ENCODE measurements at places on chromosomes 1 and 21. TPM values are rescaled to one million over a fixed set of nuclear protein-coding genes. Genes with fewer than 3 reads are reported as not detected.

GRCh38 chr1:21242846-21243245 is 47.4 kb downstream of the ECE1 start:
- DNase-seq: no peak

The SPRR2D gene
- total RNA-seq: not detected

The SPATA21 gene
- total RNA-seq: not detected

DNA sequence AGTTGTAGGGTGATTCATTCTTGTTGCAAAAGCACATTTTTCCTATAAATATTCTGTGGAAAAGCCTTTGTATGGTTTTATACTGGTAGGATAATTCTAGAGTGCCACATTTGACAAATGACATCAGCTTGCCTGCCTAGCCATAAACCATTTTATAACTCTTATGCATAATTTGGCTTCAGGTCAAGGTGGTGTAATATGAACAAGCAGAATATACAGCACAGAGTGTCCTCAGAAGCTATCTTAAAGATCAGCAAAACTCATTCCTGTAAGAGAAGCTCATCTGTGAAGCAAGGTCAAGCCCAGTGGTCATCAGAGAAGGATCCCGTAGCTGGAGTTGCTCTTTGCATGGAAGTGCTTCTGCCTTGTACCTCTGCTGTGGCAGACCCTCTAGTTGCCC is 24.0 kb upstream of the C1orf21 start:
- no peak for DNase-seq

- peak; percentile 76 for DNase-seq
Measured at GRCh38 chr1:51583532-51583931, 33.4 kb upstream of the OSBPL9 start.

The KRTAP19-3 gene
- total RNA-seq: not detected

DNA sequence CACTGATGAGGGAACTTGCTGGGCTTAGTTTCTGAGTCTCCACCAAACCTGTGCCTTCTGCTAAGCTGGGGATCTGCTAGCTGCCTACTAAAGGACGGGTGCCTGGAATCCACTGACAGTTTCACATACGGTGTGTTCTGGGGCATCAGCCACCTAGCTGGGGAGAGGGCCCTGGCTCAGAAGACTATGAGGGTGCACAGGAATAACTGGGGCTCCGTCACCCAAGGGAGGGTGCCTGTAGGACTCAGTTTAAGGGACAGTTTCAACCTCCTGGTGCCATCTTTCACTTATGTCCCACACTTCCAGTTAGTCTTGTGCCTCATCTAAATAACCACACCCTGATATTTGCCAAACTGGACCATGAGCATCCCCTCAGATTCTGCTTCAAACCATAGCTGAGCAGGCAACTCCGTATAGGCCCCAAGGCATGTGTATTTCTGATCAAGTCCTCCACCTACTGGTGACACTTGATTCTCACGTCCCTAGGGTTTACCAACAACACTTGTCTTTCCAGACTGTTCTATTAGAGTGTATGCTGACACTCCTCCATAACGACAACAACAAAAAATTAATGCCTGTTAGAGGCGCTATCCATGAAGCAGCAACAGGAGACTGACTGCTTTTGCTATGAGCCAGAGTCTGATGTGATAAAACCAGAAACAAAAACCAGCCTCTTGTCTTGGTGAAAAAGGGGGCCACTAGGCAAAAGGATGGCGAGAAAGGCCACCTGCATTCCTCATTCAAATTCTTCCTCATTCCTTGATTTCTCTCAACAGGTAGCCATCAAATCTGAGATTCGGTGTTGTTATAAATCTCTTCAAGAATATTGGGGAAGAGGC is 55.0 kb upstream of the PAXBP1 start:
- DNase-seq: no peak

DNA sequence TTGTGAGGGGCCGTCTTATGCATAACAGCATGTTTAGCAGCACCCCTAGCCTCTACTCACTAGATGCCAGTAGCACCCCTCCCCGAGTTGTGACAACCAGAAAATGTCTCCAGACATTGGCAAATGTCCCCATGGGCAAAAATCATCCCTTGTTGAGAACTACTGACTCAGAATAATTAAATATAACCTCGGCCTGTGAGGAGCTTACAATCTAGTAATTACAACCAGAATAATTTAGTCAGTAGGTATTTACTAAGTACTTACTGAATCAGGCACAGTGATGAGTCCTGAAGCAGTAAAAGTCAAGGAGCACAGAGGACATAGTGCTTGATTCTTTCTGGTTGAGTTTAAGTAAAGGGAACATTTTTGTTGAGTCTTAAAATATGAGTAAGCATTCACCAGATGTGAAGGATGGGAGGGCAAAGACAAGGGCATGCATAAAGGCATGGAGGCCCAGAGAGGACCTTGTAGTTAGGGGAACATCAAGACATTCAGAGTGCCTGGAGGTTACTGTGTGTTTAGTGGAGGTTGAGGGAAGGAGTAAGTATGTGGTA is 44.1 kb upstream of the KCNQ4 start:
- DNase-seq: no peak

The TP73 gene
- total RNA-seq: 0.18 TPM

DNA sequence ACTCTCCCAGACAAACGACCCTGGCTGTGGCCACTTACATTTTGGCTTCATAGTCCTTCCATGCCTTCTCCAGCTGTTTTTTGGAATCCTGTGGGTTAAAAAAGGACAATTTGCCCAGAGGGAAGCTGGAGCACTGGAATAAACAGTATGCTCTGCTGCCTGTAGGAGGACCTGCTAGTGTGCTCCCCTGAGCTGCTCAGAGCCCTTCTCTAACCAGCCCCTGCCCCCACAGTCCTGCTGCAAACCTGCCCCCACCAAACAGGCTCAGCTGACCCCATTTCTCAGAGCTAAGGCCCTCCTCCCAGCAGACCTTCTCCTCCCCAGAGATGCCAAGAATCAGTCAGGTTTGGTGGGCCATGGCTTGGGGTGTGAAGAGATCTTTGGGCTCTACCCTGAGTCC is 26.9 kb upstream of the TCEA3 start:
- no peak for DNase-seq

The PRMT6 gene
- total RNA-seq: 7.7 TPM

DNA sequence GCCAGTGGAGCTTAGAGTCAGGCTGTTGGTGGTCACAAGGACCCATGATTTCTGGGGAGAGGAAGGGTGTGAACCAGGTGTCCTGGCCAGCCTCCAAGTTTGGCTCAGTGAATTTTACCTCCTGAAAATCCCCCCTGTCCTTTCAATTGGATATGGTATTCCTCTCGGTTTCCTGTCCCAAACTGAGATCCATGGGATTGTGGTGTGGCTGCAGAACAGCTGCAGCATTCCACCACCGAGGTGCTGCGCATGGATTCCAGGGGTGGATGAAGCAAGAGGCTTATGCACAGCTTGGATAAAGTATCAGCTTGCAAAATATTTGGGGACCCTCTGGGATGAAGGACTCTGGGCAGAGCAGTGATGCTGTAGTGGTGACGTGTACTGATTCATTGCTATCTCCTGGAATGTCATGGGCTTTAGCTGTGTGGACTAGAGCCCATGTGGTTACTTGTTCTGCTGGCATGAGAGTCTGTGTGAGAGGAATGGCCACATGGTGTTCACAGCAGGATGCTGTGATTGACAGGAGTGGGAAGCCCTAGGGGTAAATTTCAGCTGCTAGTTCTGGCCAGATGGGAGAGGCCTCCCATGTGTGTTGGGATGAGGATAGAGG is 148.7 kb upstream of the SPAG17 start:
- DNase-seq: no peak

The AMY1B gene
- total RNA-seq: not detected

- DNase-seq: no peak
Measured at GRCh38 chr1:50193002-50193401, 84.3 kb downstream of the ELAVL4 start.

The KCNE1 gene
- 2.3 TPM for total RNA-seq

- no peak for DNase-seq
Measured at GRCh38 chr21:32007456-32007855, 134.6 kb downstream of the HUNK start.

The MMEL1 gene
- total RNA-seq: 0.94 TPM

The TMPRSS3 gene
- total RNA-seq: 0.15 TPM

- DNase-seq: no peak
Measured at GRCh38 chr21:16243396-16243795, 513.6 kb downstream of the USP25 start.

GRCh38 chr1:2480986-2481364 is 4.9 kb downstream of the PLCH2 start:
- DNase-seq: no peak

- peak; percentile 73 for DNase-seq
Measured at GRCh38 chr1:209354111-209354839, 229.2 kb upstream of the CAMK1G start.

GRCh38 chr1:92306020-92306419 is 7.2 kb downstream of the RPAP2 start:
- no peak for DNase-seq

The SGIP1 gene
- total RNA-seq: 51.8 TPM

DNA sequence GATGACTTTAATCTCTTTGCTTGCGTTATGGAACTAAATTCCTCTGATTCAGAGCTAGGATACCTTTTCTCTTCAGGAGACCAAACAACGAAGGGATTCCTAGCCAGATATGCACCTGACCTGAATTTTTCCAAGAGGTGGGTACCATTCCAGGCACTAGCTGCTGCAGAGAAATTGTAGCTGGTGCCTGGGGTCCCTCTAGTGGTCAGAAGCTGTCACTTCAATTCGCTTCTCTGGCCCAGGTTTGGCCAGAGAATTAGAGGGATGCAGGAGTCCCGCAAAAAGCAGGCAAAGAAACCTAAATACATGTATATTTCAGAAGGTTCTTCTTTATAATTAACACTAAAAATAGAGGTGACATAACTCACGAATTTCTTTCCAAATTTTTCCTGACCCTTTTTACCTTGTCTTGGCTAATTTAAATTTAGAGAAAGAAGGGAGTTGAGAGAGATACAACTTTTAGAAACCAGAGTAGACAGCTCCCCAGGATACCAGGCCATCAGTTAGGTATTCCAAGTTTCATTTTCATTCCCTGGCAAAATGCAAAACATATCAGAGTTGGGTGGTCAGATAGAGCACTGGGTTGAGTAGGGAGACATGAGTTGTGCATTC is 9.6 kb downstream of the ACKR1 start:
- DNase-seq: no peak

The ALX3 gene
- total RNA-seq: not detected

The GREM2 gene
- 5.1 TPM for total RNA-seq

DNA sequence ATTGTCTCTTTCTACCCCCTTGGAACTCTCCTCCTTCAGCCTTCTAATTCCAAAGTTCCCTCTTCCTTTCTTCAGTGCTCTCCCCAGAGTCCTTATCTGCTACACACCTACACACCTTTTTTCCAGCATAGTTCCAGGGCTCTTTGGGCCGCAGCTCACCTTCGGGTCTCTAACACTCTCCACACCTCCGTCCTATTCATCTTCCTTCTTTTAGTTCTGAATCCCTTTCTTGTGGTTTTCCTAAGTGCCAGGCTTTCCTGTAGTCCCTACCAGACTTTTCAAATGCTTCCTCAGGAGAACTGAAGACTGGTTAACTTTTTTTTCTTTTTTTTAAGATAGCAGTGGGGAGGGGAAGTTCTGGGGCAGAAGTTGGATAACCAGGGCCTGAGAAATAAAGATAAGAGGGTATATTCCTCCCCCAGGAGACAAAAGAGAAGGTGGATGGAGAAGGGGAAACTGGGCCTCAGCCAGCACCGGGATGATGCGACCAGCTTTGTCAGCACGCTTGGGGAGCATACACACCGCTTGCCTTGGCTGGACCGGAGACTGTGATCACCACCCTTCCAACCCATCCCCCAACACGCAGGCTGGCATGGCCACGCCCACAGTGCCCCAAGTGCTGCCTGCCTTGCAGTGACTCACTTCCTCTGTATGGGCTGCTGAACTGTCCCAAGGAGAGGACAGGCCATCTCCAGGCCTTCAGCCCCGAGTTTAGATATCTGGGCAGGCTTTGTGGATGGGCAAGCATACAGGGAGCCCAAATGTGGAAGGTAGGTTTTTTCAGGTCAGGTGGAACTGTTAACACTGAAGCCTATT is 2.5 kb upstream of the CERS2 start:
- DNase-seq: peak; percentile 95

The SERPINC1 gene
- not detected for total RNA-seq

The IFI44L gene
- 22.6 TPM for total RNA-seq

DNA sequence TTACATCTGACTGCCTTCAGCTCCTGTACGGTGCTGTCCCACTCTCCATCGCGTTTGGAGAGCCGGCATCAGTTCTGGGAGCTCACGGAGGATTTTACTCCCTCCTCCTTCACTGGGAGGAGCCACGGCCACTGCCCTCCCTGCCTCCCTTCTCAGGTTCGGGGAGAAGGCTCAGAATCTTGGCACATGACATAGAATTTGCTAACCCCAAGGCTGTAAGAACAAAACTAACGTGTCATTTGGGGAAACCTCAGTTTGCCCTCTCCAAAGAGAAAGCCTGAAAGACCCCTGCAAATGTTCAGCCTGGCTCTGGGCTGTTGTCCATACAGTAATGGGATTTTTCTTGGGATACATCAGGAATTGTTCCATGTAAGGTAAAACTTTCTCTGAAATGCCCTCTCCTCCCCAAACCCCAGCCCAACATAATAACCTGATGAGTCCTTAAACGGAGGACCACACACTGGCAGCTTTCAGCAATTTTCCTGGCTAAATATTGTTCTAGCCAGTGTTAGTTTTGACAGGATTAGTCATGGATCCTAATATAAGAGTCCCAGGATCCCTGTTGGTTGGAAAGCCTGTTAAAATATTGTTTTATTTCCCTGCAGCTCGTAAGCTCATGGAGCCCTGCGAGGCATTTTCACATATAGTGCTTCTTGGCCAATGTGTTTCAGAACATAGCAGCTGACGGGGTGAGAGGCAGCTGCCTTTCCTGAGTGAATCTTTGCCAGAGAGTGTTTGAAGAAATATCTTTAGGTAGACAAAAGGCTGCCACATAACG is 98.8 kb downstream of the RHOU start:
- DNase-seq: no peak

- no peak for DNase-seq
Measured at GRCh38 chr1:152654110-152654509, 9.1 kb upstream of the LCE2D start.

DNA sequence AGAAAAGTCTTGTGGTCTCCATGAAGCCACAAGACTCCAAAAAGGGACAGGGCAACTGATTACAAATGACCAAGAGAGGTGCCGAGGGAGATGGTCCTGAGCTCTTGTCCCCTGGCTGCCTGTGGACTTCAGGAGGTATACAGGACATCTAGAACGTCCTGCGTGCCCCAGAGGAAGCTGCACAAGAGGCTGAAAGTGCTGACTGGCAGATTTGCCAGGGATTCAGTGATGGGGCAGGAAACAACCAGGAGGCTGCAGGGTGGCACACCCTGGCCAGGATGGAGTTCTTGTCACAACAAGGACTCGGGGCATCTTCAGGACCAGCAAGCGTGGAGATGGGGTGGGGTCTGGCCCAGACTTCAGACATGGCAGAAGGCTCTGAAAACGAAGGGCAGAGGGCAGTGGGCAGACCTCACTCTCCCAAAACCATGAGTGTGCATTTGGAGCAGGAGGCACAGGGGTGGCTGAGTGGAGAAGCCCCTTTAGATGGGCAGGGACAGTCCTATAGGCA is 13.4 kb upstream of the PKP1 start:
- DNase-seq: peak; percentile 14
